ENCODE measurements at places on chromosomes 6 and 20.

GRCh38 chr6:105746509-105746908 is 339.6 kb upstream of the PRDM1 start:
- DNase-seq: no peak

GRCh38 chr6:26025047-26025893 is 62.0 kb upstream of the HFE start:
- peak; percentile 37 for DNase-seq

GRCh38 chr6:132132924-132133639 is 181.9 kb upstream of the CCN2 start:
- no peak for DNase-seq

DNA sequence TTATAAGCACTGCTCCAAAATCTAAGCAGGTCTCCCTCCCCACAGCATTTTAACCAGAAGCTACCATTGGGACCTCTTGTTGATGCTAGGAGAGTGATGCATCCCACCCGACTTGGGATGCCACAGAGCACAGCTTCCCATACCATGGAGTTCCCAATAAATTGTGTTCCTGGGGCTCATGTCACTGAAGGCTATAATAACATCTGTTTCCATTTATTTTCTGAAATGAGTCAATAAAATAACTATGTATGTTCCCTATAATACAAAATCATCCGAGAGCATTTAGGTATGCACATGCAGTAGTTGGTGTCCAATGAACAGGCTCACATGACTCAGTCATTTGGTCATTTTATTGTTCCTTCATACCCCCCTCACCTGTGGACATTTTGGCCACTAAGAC is 204.2 kb downstream of the TBC1D7 start:
- DNase-seq: no peak

GRCh38 chr20:17624551-17625245 is 54.8 kb downstream of the DSTN start:
- no peak for DNase-seq

DNA sequence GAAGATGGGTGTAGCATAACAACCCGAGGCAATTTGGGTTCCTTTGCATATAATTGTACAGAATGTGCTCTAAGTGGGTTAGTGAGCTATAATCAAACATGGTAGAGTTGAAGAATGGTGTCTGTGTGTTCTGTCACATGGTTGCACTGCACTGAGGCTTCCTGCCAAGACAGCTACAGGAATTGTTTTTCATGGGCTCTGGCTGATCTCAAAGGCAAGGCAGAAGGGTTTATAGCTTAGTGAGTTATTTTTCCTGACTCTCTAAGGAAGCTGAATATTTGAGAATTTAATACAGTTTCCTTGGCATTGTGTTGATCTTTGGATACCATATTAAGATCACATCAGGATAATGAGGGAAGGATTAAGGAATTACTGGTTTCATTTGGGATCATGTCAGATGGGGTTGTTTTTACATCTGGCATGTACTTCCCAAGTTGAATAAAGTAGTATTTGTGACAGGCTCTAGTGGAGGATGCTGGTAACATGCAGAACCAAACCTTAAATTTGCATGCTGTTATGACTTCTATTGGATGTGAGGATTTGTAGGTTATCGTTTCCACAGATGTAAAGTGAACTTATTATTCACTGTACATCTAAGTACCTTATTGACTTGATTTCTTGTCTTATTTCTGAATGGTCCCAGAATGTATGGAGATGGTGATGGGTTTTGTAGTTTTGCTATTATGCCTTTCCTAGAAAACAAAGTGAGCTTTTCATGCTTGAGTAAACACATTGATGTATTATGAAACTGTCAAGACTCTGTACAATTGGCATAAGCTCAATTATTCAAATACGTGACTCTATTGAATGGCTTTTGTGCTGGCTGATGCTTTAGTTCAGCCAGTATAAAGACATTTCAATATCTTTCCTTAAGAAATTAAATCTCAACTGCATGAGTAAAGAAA is 43.3 kb downstream of the LRRC1 start:
- no peak for DNase-seq

DNA sequence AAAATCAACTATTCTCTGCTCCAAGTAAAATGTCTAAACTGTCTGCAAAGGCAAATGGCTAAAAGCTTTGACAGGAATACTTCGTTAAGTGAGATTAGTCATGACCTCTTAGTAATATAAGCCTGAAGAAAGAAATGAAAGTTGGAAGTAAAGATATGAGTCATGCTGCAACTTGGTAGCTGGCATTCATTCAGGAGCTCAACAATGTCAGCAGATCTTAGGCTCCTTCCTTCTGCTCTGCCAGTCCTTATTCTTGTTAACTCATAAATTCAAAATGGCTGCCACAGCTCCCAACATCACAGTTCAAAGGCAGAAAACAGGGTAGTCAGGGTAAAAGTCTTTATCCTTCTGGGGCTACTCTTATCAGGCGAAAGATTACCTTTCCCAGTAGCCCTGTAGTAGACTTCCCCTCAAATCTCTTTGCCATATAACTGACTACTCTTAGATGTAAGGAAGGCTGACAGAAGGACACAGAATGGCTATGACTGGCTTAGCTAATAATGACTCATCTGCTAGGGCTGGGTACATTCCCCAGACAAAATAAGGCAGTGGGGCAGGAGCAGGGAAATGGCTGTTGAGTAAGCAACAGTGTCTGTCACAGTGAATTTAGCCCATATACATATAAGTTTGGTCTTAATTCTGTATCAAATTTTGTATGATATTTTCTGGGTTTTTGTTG is 24.4 kb upstream of the C6orf62 start:
- peak; percentile 78 for DNase-seq

- peak; percentile 40 for DNase-seq
Measured at GRCh38 chr20:50136822-50137599, 16.5 kb downstream of the PEDS1 start.

DNA sequence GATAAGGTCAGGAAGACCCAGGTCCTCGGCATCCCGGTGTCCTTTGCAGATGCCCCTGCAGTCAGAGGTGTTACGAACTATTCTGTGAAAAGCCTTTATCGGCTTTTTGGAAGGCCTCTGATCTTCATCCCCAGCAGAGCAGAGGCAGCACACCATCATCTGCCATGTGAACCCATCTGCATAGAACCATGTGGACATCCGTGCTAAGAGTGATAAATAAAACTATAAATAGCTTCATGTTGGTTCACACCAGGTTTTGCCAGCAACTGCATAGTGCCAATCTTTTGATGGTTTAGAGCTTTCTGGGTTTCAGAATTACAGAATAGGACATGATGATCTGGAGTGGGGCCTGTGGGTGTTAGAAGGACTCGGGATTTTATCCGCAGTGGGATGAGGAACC is 33.6 kb downstream of the SIRPA start:
- DNase-seq: no peak

DNA sequence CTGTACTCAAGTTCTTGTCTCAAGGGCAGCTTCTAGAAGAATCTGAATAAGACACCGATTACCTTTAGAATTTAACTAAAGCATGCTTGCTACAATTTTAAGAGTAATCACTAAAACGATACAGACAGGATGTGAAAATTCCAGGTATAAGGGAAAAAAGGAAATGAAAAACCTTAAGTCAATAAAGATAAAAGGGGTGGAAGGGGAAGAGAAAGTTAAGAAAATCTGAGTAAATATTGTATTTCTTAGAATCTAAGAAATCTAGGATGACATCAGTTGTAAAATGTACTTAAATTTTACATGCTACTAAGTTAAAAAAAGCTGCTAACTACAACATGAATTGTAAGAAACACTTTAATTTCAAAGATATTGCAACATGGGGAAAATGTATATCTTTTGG is 30.3 kb upstream of the MOCS1 start:
- no peak for DNase-seq

DNA sequence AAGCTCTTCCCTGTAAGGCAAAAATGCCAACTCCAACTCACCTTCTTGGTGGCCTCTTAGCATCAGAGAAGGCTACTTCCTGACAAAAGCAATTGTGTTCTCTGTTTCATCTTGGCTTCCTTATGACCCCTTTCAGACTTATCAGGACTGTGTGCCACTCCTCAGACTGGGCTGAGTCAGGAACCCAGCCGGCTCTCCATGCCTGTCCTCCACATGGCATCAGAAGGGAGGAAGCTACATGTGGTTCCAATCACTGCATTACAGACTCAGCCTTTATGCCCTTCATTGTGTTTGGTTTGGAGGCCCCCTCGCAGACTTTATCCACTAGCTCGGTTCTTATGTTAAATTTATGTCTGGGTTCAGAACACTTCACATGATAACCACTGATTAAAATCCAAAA is 142.5 kb downstream of the SLC24A3 start:
- no peak for DNase-seq

GRCh38 chr6:29676981-29677601 is 3.9 kb downstream of the ZFP57 start:
- DNase-seq: no peak

DNA sequence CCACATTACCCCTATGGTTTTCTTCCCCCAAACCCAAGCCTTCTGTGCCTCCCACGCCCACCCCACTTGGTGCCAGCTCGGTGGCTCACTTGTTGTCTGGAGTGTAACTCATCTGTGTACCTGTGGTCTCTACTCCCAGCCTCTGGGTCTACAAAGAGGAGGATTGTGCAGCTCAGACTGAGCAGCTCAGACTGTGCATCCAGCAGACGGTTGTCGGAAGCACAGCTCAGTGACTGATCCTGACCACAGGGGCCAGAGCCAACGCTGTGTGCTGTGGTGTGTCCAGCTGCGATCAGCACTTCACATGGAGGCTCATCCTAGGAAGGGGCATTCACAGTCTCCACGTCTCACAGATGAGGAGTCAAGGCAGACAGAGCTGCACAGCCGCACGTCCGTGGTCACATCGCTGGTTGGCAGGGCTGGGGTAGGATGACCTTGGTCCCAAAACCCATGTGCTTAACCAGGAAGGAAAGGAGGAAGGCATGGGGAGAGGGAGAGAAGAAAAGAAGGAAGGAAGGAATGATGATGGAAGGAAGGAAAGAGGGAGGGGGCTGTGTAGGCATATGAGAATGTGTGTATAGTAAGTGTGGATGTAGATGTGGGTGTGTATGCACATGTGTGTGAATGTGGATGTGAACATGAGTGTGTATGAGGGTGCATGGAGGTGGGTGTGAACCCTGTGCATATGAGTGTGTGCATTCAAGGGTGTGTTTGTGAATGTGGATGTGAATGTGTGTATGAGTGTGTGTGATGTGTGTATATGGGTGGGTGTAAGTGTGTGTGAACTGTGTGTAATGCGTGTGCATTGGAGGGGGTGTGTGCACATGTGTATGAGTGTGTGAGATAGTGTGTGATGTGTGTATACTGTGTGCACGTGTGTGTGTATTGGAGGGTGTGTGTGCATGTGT is 28.2 kb upstream of the STX16 start:
- DNase-seq: peak; percentile 41

DNA sequence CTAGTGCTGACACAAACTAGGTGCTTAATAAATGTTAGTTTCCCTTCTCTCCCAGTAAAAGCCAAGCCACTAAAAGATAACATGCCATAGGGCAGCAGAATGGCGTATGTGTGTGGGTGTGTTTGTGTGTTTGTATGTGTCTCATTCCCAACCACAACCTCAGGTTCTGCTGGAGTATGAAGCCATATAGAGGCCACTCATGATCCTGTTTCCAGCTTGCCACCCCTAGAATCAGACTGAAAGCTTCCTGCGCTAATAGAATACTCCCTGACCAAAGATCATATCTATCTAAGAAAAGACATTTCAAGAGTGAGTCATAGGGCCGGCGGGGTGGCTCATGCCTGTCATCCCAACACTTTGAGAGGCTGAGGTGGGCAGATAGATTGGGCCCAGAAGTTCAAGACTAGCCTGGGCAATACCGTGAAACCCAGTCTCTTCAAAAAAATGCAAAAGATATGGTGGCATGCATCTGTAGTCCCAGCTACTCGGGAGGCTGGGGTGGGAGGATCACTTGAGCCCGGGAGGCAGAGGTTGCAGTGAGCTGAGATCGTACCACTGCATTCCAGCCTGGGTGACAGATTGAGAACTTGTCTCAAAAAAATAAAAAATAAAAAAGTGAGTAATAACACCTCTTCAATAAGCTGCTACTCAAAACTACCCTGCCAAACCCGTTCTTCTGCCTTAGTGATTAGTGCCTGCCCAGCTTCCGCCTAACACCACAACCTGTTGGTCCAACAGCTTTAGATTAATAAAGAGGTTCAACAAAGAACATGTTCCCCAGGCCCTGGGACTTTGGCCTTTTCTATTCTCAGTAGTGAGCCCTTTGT is 11.8 kb upstream of the SNRPC start:
- peak; percentile 8 for DNase-seq

GRCh38 chr6:35569011-35569461 is 56.3 kb upstream of the TULP1 start:
- DNase-seq: no peak

DNA sequence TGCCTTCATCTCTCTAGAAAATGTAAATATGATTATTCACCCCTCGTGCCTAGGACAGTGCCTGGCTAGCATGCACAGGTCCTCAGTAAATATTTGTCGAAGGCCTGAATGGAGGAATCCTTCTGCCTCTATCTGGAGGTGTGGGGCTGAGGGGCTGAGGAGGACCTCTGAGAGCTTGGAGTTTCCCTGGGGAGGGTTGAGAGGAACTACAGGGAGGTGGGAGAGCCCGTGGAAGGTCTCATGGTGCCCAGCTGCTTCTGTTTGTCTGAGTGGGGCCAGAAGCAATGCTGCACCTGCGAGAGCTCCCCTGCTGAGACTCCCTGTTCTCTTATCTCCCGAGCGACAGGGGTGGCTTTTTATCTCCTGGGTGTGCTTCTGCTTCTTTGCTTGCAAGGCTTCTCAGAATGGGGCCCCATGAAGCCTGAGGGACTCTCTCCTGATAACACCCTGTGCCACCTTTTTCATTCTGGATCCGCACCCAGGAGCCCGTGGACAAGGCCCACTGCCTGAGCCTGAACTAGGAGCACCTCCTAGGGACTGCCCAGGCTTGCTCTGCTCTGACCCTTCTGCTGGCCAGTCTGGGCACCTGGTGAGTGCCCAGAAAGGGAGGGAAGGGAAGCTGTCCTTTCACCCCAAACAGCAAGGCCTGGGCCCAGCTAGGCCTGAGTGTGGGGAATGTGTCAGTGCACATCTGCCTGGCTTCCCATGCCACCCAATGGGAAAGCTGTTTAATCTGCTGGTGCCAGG is 2.4 kb downstream of the SLC29A1 start:
- DNase-seq: no peak

GRCh38 chr6:38016824-38017223 is 197.3 kb downstream of the ZFAND3 start:
- no peak for DNase-seq

DNA sequence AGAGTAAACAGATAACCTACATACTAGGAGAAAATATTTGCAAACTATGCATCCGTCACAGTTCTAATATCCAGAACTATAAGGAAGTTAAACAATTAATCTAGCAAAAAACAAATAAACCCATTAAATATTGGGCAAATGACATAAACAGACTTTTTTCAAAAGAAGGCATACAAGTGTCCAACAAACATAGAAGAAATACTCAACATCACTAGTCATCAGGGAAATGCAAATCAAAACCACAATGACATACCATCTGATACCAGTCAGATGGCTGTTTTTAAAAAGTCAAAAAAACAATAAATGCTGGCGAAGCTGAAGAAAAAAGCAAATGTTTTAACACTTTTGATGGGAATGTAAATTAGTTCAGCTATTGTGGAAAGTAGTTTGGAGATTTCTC is 1117.7 kb upstream of the MAP3K7 start:
- no peak for DNase-seq

DNA sequence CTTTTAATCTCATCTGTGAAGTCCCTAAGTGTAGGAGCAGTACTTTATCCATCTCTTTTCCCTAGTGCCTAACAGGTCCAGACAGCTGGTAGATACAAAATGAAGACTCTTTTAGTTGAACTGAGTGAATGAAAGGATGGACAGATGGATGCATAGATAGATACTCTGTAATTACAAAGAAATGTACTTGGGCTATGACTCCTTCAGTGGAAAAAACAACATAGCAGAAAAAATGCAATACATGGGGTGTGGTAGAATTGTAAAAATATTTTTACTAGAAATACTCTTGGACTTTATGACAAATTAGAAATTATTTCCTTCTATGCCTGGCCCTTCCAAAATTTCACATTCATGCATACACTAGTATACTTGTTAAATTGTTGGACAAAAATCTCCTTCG is 29.3 kb downstream of the KCNQ5 start:
- no peak for DNase-seq

Data from hepatic stellate cell (primary cell).